CD4-positive, alpha-beta T cell treated with Interleukin-4 for 4 hours (primary cell): ENCODE measurements at places on chromosomes 3 and 15.

DNA sequence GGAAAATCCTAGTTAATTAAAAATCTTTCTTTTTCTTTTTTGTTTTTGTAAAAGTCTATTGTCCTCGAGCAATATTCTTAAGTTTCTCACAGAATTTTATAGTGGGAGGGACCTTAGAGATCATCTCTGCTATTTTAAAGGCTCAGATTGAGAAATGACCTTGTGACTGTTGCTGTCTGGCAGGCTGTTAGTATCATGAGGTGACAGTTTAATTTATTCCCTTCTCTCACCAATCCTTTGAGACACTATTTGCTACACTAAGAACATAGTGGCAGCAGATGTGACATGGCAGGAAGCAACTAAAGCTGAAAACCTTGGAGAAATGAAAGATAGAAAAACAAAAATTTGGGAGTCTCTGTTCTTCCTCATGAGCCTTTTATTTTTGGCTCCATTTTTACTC is 24.9 kb downstream of the APPL1 start:
- DNase-seq: no peak

GRCh38 chr3:42590989-42591756 is 513 bp downstream of the SS18L2 start:
- DNase-seq: no peak

- no peak for DNase-seq
These were observed 149.1 kb downstream of the CTNNB1 start for GRCh38 chr3:41348401-41348800.

- DNase-seq: no peak
These were observed 4.6 kb downstream of the TPM1 start for GRCh38 chr15:63046917-63047760.

- no peak for DNase-seq
These were observed 1.1 kb upstream of the CSRNP1 start for GRCh38 chr3:39154280-39155021.

DNA sequence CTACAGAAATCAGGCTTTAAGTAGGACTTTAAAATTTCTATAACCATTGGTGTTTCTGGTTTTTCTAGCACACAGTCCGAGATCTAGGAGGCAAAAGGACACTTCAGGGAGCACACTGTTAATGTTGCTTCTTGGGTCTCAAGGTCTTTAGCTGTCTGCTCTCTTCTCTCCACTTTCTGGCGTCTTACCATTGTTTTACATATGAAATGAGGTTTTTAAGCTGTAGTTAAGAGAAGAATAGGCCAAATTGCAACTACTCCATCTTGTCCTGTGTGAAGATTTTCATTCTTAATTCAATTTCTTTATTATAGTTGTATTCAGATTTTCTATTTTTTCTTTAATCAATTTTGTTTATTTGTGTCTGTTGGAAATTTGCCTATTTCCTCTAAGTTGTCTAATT is 151.4 kb downstream of the WNT7A start:
- DNase-seq: no peak

GRCh38 chr3:175383813-175384212 is 524.7 kb downstream of the NAALADL2 start:
- no peak for DNase-seq

DNA sequence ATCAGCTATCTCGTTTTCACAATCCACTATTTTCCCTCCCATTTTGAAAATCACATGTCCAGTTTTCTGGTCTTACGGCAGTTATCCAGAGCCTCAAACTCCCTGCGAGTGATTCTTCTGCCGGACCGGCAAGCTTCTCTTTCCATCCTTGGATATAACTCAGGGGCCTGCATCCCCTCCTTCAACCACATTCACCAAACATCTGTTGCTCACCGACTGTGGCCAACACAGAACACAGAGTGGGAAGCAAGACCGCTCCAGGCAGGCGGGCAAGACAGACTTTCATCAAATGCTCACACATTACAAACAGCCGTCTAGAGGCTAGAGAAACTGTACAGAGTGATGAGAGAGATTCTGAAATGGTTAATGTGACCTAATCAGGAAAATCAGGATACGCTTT is 7.6 kb upstream of the SLC12A8 start:
- no peak for DNase-seq

DNA sequence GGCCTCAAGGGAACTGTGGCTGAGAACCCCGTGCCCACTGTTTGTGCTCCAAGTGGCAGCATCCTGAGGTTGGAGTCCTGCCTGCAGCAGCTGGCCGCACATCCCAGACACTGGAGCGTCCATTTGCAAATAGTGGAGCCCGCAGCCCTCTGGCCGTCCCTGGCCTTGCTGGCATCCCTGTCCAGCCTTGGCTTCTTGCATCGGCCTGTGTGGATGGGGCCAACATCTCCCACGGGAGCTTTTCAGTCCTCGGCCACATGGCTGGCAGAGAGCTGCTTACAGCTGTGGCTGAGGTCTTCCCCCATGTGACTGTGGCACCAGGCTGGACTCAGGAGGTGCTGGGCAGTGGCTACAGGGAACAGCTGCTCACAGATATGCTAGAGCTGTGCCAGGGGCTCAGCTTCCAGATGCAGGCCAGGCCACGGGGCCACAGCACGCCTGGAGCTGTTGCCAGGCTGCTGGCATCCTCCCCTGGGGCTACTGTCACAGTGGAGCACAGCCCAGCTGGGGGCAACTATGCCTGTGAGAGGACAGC is 71.2 kb downstream of the FAM43A start:
- no peak for DNase-seq

DNA sequence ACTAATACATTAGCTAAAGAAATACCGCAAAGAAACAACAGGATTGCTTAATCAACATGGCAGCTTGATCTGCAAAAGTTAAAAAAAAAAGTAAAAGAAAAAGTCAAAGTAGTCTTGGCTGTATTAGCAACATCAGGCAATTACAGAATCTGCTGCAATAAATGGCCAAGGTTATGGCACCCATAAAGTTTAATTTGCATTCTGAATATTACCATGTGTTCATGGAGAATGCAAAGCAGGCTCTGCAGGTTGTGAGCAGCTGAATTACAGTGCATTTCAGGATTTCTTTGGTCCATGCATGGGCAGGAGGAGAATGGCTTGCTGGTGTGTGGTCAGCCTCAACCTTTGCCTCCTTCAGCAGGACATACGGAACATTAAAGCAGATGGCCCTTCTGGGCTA is 199.1 kb upstream of the AZI2 start:
- DNase-seq: no peak

DNA sequence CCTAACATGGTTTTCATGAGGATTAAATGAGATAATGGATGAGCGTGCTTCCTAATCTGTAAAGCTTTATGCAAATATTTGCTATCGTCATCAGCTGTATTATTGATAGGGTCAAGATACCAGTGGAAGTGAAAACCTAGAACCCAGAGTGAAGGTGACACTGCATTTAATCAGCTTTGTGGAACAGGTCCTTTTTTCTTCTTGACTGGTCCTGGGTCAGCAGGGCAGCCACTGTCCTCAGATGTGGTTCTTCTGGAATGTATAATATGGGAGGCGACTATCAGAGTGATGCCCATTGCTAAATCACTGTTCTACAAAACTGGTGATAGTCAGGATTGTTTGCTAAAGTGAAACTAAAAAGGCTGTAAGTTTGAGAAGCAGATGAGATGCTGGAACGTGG is 41.4 kb downstream of the SORD start:
- DNase-seq: no peak

GRCh38 chr15:94723801-94724200 is 492.4 kb downstream of the MCTP2 start:
- DNase-seq: no peak

GRCh38 chr3:17579289-17580031 is 163.0 kb downstream of the TBC1D5 start:
- DNase-seq: no peak

- DNase-seq: no peak
These were observed 17.8 kb downstream of the ZBTB38 start for GRCh38 chr3:141386126-141386488.

GRCh38 chr15:34625007-34625406 is 41.6 kb upstream of the GOLGA8B start:
- DNase-seq: no peak

- no peak for DNase-seq
These were observed 44.6 kb upstream of the VILL start for GRCh38 chr3:37945807-37946530.

GRCh38 chr3:18830087-18830486 is 318.2 kb upstream of the KCNH8 start:
- DNase-seq: no peak

DNA sequence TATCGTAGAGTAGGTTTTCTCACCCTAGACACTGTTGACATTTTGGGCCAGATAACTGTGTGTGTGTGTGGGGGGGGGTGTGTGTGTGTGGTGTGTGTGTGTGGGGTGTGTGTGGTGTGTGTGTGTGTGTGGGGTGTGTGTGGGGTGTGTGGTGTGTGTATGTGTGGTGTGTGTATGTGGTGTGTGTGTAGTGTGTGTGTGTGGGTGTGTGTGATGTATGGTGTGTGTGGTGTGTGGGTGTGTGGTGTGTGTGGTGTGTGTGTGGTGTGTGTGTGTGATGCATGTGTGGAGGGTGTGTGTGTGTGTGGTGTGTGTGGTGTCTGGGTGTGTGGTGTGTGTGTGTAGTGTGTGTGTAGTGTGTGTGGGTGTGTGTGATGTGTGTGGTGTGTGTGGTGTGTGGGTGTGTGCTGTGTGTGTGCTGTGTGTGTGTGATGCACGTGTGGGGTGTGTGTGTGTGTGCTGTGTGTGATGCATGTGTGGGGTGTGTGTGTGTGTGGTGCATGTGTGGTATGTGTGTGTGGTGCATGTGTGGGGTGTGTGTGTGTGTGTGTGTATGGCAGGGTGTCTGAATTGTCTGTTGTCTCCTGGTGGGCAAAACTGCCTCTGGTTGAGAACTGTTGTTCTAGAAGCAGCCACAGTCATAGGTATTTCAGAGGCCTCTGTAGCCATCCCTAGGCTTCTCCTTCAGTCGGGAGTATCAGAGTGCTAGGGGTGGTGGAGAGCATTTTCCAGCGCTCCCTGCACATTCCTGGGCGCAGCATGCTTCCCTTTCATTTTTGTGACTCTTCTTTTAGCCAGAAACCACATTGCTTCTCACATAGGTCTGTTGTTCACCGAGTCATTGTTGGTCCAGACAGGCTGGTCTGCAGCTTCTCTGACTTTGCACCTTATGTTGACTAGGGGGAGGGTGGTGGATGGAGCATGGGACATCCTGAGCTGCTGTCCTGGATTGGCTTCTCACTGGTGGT is 84.4 kb downstream of the THSD4 start:
- DNase-seq: no peak

DNA sequence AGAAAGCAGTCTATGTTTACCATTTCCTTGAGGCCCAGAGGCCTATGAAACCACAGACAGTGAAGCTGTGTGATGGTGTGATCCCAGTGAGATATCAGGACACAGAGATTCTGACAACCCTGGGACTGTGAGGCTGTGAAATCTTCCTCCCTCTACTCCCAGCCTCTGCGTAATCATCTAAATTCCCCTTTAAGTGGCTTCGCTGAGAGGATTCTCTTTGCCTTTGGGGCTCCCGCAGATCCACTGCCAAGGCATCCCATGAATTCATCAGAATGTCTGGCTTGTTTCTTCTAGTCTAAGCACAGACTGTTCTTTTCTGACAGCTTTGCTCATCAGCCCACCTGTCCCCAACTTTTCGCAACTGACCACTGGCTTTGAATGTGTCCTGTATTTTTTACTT is 901.2 kb upstream of the NR2F2 start:
- DNase-seq: no peak

GRCh38 chr15:82832601-82833361 is 23.4 kb downstream of the WHAMM start:
- DNase-seq: peak; percentile 53

- no peak for DNase-seq
These were observed 50.9 kb downstream of the PLXNA1 start for GRCh38 chr3:127033786-127034185.

DNA sequence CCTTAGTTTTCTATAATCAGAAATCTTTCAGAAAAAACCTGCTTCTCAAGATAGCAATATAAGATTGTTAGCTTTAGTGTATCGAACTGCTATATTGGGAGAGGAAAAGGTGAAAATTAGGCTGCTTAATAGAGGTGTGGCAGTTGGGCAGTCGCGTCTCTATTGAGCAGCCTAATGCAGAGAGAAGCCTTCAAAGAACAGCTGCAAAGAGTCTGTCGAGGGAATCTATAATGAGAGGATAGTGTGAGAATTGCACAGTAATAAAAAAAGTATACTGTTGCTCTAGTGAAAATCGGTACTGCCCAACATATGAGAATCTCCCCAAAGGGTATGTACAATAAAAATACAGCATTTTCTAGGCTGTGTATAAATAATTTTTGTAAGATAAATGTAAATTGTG is 184.4 kb downstream of the TCF12 start:
- DNase-seq: no peak

DNA sequence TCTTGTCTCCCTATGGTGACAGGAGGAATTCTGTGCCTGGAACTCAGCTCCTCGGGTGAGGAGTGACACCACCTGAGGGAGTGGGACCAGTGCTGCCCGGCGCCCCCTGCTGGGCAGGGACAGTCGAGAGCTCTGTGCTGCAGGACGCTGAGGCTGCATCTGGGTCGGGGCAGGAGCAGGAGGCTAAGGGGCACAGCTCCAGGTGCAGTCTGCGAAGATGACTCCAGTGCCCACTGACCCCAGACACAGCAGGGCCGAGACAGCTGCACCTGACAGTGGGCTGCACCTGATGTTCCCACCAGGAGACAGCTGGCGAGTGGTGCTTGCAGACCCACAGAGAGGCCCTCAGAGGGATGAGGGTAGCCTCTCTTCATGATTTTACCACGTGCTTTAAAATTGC is 152.9 kb downstream of the ATP10A start:
- DNase-seq: peak; percentile 2

- DNase-seq: no peak
These were observed 18.9 kb downstream of the ILDR1 start for GRCh38 chr3:122003112-122003511.

DNA sequence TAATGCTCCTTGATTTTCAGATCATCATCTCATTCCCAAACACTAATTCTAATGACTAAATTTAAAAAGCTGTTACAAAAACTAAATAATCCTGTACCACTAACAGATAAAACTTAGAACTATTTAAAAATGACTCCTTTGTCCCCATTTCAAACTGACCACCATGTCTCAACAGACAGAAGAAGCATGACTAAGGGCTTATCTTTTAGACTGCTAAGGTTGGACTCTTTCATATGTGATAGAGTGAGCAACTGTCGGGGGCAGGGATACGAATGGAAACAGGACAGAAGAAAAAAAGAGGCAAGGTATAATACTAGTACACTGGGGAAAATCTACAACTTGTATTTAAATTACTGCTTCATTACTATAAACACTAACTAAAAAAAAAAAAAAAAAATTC is 23.3 kb downstream of the SNX4 start:
- DNase-seq: no peak
